Mesenteric fat pad (tissue), 1 donor: ENCODE measurements at places on chromosomes 11 and 22. TPM values are rescaled to one million over a fixed set of nuclear protein-coding genes. Genes with fewer than 3 reads are reported as not detected.

DNA sequence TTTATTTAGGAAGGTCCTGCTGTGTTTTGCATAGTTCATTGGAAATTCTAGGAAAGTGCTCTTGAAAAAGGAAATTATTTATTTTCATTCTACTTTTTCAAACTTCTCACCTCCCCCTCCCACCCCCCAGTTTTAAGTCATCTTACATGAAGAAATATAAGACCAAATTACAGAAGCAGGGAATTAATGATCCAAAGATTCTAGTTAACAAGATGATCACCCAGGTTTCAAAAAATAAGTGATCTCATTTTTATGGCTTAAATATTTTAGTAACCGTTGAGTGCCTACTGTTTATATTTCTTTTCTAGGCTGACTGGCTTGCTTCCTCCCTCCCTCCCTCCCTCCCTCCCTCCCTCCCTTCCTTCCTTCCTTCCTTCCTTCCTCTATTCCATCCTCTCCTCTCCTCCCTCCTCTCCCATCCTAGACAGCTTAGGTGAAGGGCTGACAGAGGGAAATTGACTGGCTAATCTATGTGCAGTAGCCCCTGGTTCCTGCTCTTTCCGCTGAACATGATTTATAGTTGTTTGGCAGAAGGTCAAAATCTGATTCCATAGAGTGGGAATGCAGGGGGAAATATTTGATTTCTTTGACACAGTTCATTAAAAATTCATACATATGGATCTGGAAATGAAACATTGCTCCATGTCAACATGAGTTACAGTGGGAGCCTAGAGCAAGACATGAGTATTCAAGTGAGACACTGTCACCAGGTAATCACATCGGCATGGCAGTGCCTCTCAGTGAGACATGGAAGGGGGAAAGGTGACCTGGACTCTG is 123.4 kb downstream of the COMMD9 start:
- no peak for DNase-seq

GRCh38 chr11:14634813-14635212 is 8.8 kb upstream of the PDE3B start:
- DNase-seq: no peak

Gene TREH
- total RNA-seq: not detected

Gene SAC3D1
- total RNA-seq: 12.3 TPM

DNA sequence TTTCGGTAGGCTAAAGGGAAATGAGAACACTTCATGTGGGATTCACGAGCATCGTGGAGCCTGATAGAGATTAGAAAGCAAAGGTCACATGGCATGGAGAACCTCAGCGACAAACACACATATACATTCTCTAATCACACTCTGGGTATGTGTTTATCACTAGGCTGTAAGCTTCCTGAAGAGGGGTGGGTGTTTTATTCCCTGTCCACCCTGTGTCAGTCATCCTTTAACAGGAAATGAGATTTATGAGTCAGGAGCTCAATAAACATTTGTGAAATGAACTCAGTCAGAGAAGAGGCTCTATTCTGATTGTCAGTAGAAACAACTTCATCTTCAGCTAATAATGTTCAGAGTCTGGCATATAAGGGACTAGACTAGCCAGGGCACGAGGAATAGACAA is 71.7 kb upstream of the EIF3M start:
- DNase-seq: no peak
